Posterior cingulate gyrus (tissue), 11 donors: ENCODE measurements at places on chromosomes 4 and X.

- DNase-seq = no peak
These were observed 262.7 kb downstream of the ANKRD50 start for GRCh38 chr4:124449881-124450280.

GRCh38 chr4:16726368-16727050 lies 171.9 kb downstream of the LDB2 start:
- no peak for DNase-seq

- DNase-seq = no peak
These were observed 8.4 kb downstream of the PNMA6E start for GRCh38 chrX:153392642-153393321.

DNA sequence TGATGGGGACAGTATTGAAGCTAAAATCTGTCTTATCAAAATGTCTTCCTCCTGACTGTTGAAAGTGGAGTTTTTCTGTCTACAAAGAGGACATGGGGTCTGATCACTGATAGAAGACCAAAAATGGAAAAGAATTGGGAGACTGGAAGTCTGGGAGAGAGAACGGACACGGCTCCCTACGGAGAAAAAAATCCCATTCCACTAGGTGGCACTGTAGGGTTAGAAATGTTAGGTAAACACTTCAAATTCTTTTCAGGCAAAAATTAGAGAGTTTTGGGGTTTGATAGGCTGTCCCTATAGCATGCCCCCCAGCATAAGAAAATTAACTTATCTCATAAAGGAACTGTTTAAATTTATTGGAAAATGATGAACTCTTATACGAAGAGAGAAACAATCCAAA lies 200.5 kb downstream of the FAM133A start:
- DNase-seq = no peak

GRCh38 chr4:36133086-36133485 lies 111.2 kb downstream of the ARAP2 start:
- no peak for DNase-seq

DNA sequence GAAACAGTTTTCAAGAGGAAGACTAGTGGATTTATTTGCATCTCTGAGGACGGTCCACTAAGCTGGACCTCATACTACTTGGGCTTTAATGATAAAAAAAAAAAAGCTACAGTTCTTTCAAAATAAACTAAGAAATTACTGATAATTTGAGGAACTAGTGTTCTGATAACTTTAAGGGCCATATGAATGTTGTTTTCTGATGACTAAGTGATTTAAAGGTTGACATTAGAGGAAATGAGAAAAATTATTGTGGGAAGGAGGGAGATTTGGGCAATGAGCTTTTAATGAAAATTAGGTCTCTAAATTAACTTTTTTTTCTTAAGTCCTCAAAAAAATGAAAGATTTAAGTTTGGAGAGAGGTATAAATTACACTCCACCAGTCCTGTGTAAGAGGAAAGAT lies 60.8 kb upstream of the IL2 start:
- no peak for DNase-seq

DNA sequence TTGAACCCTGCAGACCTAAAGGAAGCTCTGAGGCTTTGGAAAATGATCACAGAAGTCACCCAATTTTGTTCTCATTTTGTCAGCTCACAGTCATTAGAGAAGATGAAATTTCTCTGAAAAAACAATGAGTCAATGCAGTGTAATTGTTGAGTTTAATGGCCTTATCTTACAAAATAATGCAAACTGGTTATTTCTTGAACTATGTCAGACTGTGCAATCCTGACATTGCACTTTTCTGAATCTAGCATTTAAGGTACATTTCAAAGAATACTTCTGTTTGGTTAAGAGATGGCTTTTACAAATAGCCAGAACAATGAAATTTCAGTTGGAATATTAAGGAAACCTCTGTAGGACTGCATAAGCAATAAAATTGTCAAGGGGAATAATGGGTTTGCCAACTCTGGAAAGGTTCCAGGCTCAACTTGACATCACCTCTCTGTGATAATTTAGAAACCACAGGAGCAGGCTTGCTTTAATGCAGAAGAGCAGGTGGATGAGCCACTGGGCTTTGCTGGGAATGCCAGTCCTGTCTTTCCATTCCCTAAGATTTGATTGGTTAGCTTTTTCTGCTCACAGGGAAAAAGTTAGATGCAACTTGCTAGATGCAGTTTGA lies 222.8 kb downstream of the FRMPD4 start:
- DNase-seq = no peak

DNA sequence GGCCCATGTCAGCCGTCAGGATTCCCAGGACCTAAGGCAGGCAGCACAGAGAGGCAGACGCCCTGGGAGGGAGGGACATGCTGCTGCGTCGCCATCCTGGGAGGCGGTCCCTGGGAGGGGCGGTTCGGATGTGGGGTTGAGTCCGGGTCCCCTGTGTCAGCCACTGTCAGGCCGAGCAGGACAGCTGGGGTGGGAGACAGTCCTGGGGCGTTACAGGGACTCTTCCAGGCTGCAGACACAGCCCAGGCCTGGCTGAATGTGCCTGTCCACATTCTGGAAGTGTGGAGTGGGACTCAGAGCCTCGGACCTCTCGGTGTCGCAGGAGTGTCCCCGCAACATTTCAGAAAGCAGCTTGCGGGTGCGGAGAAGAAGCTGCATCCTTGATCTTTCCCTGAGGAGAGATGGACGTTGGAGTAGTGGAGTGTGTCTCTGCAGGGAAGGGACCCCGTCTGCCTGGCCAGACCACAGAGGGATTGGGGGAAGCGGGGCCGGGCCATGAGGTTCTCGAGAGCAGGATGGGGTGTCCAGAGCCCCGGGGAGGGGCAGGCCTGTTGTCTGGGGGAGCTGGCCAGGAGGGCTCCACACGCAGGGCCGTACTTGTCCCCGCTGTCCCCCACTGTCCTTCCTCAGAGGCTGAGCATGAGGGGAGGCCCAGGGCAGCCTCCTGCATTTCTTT lies 6.1 kb downstream of the AKAP17A start:
- no peak for DNase-seq

- DNase-seq = no peak
These were observed 14.1 kb downstream of the CD99 start for GRCh38 chrX:2705046-2705832.

GRCh38 chrX:153498453-153498852 lies 3.7 kb downstream of the BGN start:
- no peak for DNase-seq

- DNase-seq = no peak
These were observed 40.9 kb downstream of the EGF start for GRCh38 chr4:109953556-109953955.

- DNase-seq = no peak
These were observed 26.7 kb downstream of the NR3C2 start for GRCh38 chr4:148415500-148415899.

DNA sequence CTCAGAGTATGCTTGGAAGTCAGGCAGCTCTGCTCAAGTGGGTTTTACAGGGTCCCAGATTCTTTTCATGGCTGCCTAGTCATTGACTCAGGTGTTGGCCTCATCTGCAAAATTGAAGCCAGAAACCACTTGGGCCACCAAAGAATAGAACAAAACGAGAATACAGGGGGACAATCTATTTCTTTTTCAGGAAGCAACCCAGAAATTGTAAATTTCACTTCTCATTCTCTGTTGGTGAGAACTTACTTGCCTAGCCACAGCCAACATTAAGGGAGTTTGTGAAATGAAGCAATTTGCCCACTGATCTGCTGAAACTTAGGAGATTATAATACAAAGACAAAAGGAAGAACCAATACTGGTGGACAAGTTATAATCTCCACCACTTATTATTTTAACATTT lies 8.6 kb upstream of the TKTL2 start:
- no peak for DNase-seq

DNA sequence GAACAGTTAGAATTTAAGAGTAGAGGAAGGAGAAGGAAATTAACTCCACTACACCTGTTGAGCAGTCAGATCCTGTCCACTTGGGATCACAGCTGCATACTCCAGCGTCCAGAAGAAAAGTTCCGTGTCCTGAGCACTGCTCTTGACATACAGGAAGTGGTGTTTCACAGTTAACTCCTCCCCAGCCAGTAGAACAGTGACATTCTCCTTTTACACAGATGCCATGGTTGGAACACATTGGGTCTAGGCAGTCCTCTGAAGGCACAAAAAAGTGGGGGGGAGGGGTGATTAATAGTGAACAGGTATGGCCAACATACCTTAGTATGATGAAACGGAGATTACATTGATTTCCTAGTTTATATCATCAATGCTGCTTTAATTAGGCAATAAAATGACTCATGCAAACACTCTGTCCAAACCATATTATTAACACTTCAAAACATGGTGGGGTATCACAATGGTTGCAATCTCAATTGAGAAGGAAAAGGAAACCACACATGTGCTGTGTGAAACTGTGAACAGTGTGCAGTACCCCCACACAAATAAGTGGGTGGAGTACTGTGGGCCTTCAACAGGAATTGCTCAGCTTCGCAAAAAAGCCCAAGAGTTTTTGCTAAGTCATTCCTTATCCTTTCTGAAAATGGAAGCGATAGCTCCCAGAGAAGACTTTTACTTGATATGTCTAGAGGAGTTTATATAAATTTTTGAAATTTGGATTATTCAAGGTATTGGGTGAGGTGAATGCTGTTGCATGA lies 295.6 kb downstream of the SH2D1A start:
- DNase-seq = no peak

- no peak for DNase-seq
These were observed 159.9 kb downstream of the PCDH7 start for GRCh38 chr4:30879855-30880598.

GRCh38 chr4:6252051-6252450 lies 17.6 kb upstream of the WFS1 start:
- DNase-seq = peak; percentile 89

DNA sequence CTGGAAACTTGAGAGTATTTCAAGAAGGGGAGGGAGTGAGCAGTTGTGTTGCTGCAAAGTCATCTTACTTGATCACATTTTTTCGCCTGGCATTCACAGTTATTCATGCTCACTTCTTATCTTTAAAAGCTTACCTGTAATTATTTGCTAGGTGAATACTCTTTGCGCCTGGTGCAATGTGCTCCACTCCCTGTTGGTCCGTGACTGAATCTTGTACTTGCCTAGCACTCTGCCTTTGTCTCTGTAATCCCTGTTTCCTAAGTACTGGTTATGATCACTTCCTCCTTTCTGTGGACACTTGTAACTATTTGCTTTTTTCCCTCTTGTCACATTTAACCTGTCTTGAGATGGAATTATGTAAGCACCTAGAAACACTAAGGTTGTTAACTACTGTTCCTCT lies 5.8 kb downstream of the BMP2K start:
- no peak for DNase-seq
